ENCODE measurements at places on chromosomes 2 and 18.
A peak's percentile ranks its signal among the peaks of the same experiment; 100 is the strongest.

- no peak for DNase-seq
These were observed 104.2 kb downstream of the CCDC85A start for GRCh38 chr2:56287974-56288373.

- DNase-seq: no peak
These were observed 97.1 kb upstream of the CELF4 start for GRCh38 chr18:37662546-37663339.

DNA sequence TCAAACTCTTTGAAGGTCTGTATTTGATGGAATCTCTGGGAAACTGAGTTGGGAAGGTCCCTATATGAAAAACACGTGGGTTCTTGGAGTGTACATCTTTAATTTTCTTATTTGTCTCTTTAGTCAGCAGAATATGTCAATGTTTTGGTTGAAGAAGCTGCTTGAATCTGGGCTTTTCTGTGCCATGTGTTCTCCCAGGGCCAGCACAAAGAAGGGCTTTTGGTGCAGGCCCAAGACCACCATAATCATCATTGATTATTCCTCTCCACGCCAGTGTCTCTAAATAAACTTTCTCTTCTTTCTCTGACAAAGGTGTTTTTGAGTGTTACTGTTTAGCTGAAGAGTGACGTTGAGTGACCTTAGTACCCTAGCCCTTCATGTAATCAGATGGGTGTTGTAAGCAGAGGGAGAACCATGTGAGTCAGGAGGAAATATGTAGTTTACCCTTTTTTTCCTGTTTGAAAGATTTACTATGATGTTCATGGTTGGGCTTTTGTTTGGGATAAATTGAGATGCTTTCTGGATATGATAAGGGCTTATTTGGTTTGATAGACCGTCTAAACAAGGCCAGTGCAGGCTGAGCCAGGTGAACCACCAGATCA, 11.6 kb upstream of the TNP1 start:
- no peak for DNase-seq

DNA sequence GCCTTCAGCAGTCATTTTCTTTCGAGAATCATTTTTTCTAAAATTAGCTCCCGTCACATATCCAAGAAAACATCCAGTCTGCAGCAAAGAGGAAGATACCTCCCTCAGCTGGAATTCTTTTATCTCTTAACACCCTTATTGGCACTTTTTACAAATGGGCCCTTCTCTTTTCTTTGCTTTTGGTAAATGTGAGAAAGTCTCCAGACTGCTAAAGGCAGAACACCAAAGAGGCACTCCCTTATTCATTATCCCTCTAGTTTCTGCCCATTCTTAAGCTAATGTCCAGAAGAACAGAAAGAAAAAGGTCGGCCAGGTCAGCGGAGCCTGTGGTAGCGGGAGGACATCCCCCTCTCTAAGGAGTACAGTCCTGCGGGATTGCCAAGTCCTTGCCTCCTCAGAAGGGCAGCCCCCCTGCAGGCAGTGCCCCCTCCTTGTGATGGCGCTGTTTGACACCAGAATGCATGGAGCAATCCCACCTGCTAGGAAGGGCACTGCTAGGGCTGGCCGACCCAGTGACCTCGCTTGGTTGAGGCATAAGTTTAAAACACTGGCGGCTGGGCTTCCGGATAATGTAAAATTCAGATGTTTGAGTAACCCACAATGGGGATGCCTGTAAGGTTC, 34.0 kb downstream of the ST6GAL2 start:
- DNase-seq: no peak

DNA sequence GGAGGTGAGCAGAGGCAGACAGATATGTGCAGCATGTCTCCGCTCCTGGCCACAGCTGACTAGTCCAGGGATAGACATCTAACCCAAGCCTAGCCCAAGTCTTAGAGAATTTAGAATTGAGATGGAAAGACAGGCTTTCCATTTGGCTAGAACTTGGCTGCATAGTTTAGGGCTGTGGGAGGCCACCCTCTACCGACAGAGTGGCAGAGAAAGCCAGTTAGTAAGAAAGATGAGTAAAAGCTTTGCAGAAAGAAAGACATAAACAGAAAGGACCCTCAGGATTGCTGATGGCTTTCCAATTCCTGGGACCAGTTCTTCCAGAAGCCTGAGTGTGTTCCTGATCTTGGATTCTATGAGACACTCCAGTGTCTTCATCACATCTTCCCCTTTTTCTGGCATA, 62.1 kb downstream of the DYM start:
- DNase-seq: peak; percentile 60

DNA sequence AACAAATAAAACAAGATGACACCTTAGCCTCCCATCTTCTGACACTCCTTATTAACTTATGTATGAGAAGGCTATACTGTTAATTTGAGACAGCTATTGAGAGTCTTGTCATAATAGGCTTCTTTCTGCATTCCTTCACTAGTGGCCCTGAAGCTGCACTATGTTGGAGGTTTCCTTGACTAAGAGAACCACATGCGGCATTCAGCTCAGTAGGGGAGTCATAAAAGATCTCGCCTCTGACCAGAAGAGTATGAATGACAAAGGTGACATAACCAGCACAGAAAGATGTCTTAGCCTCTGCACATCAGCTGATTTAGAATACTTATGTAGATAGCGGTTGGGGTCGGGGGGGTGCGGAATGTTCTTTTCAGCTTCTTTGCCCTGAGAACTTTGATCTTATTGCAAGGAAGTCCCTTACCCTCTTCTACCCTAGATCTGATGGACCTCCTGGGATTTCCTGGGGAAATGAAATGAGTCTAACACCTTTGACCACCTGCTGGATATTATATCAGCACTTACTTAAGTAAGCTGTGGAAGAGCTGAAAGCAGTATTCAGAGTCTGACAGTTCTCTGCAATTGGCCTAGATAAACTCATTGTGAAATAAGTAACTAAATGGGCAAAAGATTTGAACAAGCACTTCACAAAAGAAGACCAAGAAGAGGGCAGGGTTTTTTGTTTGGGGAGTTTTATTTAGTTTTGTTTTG, 24.2 kb downstream of the RBM45 start:
- DNase-seq: no peak

- DNase-seq: peak; percentile 45
These were observed 213.4 kb upstream of the GATA6 start for GRCh38 chr18:21955757-21956652.

DNA sequence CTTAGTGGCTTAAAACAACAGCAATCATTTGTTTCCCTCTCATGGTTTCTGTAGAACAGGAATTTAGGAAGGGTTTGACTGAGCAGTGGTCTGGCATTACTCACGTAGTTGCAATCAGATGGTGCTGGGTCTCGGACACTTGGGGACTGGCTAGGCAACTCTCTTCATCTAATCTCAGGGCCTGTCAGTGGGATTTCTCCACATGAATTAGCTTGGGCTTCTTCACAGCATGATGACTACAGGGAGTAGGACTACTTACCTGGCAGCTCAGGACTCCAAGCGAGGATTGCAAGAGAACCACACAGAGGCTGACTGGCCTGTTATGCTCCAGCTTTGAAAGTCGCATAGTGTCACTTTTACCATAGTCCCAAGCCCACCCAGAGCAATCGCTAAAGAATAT, 125.1 kb downstream of the TTC27 start:
- DNase-seq: no peak

DNA sequence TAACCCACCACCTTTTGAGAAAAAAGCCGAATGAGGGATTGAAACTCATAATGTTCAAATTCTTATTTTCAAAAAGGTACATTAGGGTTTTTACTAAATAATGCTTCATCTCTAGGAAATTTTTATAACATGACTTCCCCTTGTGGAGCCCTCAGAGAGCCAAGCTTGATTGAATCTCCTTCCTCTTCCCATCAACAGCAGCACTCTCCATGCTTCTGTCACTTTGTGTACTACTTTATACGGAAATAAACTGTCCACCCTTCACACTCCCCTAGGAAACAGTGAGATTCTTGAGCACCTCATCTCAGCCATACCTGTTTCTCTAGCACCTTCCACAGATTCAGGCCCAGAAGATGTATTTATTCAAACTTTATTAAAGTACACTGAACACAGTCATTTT, 51.8 kb downstream of the TFPI start:
- no peak for DNase-seq

DNA sequence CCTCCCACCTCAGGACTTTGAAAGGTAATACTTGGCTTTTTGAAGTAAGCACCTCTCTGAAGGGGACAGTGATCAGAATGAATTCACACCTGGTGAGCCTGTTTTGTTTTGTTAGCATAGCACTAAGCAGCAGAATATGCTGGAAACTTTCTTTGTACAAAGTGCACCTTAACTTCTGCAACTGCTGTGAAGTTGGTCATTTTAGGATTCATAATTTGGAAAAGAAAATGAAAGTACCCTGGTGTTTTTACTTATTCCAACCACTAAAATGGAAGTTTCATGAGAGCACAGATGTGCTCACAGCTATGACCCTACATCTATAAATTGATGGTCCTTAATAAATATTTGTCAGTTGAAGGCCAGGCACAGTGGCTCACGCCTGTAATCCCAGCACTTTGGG, 257.8 kb upstream of the STON1 start:
- DNase-seq: no peak

DNA sequence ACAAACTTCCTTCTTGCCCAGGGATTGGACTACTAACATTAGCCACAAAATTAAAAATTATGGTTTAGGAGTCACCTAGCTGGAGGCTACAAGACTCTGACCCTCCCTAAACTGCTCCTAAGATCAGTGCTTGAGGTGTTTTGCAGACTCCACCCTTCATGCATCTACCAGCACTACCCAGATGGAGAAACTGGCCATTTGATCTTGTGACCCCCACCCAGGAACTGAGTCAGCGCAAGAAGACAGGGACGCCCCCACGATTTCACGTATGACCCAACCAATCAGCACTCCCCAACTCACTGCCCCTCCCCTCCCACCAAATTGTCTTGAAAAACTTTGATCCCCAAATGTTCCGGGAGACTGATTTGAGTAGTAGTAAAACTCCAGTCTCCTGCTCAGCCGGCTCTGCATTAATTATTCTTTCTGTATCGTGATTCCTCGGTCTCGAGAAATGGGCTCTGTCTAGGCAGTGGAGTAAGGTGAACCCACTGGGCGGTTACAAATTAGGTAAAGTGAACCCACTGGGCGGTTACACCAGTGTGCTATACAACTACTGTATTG, 40.1 kb upstream of the CCDC88A start:
- DNase-seq: no peak

DNA sequence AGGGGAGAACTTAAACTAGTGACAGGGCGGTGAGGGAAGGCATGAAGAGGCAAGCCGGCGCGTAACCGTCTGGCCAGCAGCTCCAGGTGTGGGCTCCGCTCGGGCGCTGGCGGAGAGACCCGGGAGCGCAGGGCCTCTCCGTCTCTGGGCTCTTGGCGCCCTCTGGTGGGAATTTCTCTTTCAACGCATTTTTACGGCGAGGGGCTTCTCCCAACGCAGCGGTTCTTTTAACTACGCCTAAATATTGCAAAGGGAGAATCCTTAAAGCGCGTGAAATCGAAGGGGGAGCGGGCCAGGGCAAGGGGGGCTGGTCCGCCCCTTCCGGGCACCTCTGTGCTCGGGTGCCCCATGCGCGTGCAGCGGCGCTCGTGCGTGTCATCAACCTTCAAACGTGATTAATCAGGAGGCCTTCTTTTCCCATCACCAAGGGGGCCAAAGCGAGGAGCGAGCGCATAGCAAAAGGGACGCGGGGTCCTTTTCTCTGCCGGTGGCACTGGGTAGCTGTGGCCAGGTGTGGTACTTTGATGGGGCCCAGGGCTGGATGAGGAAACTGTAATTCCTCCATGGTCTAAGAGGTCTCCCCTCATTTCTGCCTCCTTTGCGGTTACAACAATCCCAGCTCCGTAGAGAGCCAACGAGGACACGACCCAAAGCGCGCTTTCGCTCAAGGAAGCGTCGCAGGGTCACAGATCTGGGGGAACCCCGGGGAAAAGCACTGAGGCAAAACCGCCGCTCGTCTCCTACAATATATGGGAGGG, 762 bp upstream of the GAD1 start:
- peak; percentile 41 for DNase-seq

GRCh38 chr2:181142514-181142913, 162.1 kb downstream of the UBE2E3 start:
- no peak for DNase-seq

DNA sequence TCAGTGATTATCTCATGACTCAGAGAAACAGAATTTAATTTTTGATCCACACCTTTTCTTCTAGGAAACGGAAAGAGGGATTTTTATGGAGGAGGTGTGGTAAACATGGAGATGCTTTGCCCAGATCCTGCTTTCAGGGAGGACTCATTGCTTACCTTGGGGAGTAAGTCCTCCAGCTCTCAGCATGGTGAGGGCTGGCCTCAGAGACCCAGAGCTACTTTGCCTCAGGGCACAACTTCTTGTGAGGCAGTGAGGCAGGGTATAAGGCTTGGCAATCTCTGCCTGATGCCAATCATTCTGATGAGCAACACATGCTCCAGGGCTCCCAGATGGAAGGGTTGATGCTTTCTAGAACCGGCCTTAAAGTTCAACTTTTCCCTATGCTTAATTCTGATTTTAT, 189.9 kb upstream of the DCC start:
- no peak for DNase-seq

DNA sequence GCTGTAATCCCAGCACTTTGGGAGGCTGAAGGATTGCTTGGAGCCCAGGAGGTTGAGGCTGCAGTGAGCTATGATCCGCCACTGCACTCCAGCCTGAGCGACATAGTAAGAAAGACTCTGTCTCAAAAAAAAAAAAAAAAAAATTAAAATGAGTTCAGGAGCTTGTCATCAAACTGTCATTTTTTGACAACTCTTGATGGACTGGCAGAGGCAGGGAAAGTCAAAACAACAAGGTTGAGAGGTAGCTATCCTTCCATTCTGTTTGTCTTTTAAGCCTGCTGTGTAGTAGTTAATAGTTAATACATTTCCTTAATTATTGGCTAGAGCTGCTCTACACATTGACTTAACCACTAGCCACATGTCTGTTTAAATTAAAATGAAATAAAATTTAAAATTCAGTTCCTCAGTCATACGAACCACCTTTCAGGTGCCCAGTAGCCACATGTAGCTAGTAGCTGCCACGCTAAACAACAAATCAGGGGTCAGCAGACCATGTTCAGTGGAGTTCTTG, 22.7 kb downstream of the DPYSL5 start:
- no peak for DNase-seq

Measured in globus pallidus (tissue), 1 donor.